ENCODE measurements at places on chromosomes 5 and 9.

- DNase-seq = no peak
These were observed 75.4 kb upstream of the SELENOP start for GRCh38 chr5:42887097-42887496.

DNA sequence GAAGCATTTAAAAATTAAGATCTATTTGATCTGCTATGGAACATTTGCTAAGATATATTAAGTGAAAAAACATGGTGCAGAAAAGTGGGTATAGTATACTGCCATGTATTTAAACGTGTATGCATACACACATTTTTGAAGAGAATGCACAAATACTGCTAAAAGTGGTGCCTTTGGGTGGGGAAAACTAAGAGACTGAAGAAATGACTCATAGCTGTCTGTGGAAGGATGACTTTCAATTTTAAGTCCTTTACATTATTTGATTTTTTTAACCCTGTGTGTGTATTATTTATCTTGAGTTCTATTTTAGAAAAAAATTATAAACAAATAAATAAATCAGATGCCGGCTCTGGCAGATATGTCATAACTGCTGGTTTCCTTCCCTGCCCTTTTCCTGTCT, 120.7 kb upstream of the SLIT3 start:
- DNase-seq = no peak

DNA sequence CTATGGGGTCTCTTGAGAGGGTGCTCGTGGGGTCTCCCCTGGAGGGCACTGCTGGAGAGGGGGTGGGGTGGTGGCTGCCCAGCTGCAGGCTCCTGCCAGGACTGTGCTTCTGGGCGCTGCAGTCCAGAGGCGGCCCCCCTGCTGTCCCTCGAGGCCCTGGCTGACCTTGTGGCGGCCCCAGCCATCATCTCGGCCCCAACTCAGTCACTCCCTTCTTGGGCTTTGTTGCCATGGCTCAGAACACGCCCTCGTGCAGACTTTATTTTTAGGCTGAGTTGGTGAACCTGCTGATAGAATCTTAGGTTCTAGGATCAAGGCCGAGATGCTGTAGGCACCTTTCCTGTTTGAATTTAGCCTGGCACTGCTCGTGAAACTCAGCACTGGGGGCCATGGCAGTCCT, 22.8 kb downstream of the FBXW5 start:
- DNase-seq = no peak

GRCh38 chr5:138966236-138966985, 91.3 kb upstream of the LRRTM2 start:
- no peak for DNase-seq

GRCh38 chr5:65776441-65777141, 54.6 kb downstream of the NLN start:
- DNase-seq = no peak

DNA sequence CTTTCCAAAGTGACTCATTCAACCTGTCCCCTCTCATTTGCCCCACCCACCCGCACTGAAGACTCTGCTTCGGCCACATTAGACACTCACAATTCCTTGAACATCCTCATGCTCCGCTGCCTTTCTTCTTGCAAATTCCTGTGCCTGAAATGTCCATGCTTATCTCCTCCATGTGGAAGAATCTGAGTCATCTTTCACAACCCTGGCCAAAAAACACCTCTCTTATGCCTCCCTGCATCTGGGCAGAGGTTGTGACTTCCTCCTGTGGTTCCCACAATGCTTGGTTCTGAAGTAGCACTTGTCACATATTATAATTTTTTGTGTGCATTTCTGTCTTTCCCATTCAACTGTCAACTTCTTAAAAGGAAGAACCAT, 238.6 kb downstream of the ENC1 start:
- no peak for DNase-seq

GRCh38 chr5:32981061-32981460, 269.9 kb downstream of the NPR3 start:
- DNase-seq = no peak

Measured in DMS79 treated with DMSO at 0.1 percent for 48 hours (cell line).